ENCODE measurements at places on chromosomes 3 and 15.
A peak's percentile ranks its signal among the peaks of the same experiment; 100 is the strongest.

DNA sequence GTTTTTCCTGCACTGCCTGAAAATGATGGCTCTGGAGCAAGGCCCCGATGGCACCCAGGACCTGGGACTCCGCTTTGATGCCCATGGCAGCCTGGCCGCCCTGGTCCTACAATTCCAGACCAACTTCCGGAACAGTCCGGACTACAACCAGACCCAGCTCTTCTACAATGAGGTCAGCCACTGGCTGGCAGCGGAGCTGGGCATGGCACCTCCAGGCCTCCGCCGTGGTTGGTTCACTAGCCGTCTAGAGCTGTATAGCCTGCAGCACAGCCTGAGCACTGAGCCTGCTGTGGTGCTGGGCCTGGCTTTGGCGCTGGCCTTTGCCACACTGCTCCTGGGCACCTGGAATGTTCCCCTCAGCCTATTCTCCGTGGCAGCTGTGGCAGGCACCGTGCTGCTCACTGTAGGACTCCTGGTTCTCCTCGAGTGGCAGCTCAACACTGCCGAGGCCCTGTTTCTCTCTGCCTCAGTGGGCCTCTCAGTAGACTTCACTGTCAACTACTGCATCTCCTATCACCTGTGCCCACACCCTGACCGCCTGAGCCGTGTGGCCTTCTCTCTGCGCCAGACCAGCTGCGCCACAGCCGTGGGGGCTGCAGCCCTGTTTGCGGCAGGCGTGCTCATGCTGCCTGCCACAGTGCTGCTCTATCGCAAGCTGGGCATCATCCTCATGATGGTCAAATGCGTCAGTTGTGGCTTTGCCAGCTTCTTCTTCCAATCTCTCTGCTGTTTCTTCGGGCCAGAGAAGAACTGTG, 10.9 kb downstream of the DISP2 start:
- DNase-seq = no peak

GRCh38 chr3:9913601-9914000, 3.3 kb upstream of the IL17RC start:
- no peak for DNase-seq

- DNase-seq = no peak
Measured at GRCh38 chr3:25437953-25438352, 9.9 kb downstream of the RARB start.

- no peak for DNase-seq
Measured at GRCh38 chr3:28544236-28544635, 195.6 kb upstream of the AZI2 start.

- DNase-seq = no peak
Measured at GRCh38 chr3:126858887-126859286, 124.0 kb upstream of the PLXNA1 start.

- no peak for DNase-seq
Measured at GRCh38 chr3:170542704-170543103, 43.2 kb downstream of the SLC7A14 start.

DNA sequence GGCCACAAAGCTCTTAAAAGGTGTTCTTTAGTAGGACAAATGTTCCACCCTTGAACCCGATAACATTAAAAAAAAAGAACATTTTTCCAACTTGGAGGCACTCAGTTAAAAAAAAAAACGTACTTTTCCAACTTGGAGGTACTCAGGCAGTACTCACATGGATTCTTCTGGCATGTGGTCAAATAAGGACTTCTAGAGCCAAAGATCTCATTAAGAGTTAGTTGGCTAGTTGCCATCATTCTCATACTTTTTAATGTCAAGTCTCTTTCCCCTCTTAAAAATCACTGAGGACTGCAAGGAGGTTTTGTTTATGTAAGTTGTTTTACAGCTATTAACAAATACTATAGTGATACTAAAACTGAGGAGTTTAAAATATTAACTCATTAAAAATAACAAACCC, 101.0 kb downstream of the CADPS start:
- DNase-seq = no peak

DNA sequence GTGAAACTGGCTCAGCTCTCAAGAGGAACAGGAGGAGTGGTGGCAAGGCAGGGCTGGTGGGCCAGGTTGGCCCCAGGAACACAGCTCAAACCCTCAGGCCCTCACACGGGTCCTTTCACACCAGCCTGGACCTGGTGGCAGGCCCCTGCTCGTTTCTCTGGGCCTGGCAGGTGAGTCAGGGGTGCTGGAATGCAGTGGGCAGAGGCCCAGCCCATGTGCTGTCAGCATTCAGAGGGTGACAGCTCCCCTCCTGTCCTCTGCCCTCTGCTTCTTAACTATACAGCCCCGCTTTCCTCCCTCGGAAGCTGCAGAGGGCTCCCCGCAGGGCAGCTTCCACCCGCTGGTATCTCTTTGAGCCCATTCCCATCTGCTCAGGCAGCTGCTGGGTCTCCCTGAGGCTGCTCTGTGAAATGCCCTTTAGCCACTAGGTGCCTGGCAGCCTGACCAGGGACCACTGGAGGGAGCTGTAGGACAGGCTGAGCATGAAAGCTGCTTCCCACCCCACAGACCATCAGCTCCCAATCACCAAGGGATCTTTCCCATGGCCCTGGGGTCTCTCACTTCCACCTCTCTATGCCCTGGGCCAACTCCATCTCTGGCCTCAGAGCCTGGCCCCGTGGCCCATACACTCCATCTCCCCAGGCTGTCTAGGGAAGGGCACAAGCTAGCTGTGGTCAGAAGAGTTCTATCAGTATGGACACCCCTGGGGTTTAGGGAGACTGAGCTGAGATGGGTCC, 24.8 kb downstream of the SHF start:
- peak; percentile 89 for DNase-seq

- DNase-seq = no peak
Measured at GRCh38 chr3:177194299-177194698, 3.0 kb downstream of the TBL1XR1 start.

- no peak for DNase-seq
Measured at GRCh38 chr3:120841264-120841663, 66.7 kb upstream of the STXBP5L start.

DNA sequence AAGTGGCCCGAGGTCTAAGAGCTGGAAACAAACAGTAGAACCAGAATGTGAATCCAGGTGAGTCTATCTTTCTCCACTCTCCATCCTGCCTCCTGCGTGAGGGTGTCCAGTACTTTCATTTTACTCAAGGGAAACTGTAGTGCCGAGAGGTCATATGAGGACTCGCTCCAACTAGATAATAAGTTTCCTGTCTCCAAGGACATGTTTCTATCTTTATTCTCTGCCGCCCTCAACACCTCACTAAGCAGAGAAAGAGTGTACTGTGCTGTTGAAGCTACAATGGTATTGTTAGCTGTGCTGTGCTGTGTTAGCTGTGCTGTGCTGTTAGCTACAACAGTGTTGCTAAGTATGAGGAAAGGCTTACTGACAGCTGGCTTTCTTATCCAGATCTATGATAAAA, 137.9 kb upstream of the COL8A1 start:
- no peak for DNase-seq

DNA sequence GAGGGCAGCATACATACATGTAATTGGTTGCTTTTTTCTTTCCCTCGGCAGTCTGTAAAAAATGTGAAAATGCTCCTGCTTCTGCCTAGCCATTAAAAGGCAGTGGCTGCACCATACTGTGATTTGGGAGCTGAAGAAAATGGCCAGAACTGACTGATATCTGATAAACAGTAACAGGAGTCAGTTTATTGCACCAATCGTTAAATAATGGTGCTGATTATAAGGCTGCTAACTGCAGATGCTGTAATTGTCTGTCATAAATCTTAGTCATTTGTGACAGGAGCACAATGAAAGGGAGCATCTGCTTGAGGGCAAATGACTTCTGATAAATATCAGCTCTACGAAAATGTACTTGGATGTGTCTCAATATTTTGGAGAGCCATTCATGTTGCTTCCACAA, 263.1 kb upstream of the DNAJC19 start:
- DNase-seq = no peak

GRCh38 chr15:31145271-31145911, 43.9 kb upstream of the TRPM1 start:
- no peak for DNase-seq

DNA sequence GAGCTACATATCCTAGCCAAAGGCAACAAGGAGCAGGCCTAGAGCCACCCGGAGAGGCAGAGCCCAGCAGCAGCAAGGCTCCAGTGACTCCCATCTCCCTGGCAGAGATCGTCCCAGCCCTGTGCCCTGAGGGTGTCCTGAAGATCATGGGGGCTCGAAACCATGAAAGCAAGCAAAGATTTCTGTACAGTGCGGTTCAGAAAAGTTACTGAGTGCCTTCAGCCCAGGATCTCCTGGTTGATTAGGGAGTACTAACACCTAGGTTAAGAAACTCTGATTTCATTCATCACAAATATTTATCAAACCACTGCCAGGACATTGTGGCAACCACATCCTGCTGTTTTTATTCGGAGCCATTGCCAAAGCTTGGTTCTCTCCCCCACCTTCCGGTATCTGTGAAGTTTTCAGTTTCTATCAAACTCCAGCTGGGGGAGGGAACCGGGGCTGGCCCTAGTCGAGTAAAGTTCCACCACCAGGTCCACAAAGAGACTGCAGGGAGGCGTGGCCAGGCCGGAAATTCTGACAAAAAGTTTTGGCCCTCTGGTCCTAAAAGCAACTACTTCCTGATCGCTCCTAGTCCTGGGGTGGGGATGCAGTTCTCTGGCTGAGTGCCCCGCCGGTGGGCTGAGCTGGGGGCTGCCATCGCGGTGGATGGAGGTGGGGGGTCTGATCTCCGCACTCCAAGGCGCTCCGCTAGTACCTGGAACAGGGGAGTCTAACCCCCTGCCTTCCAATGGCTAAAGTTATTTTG, 1.2 kb downstream of the RAB43 start:
- DNase-seq = peak; percentile 96

GRCh38 chr15:83549623-83550022, 102.5 kb downstream of the SH3GL3 start:
- no peak for DNase-seq

- DNase-seq = no peak
Measured at GRCh38 chr3:71048948-71049347, 534.6 kb downstream of the FOXP1 start.
